Activated CD8-positive, alpha-beta memory T cell treated with anti-CD3 and anti-CD28 coated beads for 1 hour (primary cell): ENCODE measurements at places on chromosomes 6 and 20.

GRCh38 chr20:54565255-54565654 lies 89.9 kb downstream of the DOK5 start:
- no peak for DNase-seq

- no peak for DNase-seq
Measured at GRCh38 chr6:143583542-143584327, 72.2 kb upstream of the FUCA2 start.

GRCh38 chr6:140434761-140435160 lies 1060.3 kb upstream of the CITED2 start:
- DNase-seq = no peak

DNA sequence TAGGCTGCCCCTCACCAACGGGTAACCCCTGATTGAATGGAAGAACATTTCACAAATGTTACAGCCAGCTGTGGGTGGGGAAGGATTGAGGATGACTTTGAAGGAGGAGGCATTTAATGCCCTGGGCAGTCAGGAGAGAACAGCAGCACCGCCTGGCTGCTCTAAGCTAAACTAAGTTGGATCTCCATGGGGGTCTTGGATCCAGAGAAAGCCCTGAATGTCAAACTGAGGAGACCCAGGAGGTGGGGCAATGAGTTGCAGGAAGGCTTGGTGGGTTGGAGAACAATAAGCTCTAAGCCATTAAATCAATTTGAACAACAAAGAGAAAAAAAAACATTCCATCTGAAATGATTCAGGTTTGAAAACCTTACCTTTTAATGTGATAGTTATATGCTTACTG lies 35.4 kb downstream of the TMX4 start:
- no peak for DNase-seq

GRCh38 chr6:153162172-153162571 lies 31.1 kb upstream of the RGS17 start:
- DNase-seq = no peak

DNA sequence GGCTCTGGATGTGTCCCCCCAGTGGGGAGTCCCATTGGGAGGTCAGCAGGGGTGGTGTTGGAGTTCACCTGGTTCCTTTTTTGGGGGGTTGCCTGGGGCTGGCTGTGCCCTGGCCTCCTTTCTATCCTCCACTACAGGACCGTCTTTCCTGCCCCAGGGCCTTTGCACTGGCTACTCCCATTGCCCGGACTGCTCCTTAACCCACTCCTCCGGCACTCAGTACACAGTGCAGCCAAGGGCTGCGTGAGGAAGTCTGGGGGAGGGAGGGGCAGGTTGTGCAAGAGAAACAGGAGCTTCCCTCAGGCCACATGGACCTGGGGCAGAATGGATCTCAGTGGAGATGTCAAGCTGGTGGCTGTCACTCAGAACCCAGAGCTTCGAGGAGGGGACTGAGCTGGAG lies 429.3 kb upstream of the SULF2 start:
- DNase-seq = no peak

DNA sequence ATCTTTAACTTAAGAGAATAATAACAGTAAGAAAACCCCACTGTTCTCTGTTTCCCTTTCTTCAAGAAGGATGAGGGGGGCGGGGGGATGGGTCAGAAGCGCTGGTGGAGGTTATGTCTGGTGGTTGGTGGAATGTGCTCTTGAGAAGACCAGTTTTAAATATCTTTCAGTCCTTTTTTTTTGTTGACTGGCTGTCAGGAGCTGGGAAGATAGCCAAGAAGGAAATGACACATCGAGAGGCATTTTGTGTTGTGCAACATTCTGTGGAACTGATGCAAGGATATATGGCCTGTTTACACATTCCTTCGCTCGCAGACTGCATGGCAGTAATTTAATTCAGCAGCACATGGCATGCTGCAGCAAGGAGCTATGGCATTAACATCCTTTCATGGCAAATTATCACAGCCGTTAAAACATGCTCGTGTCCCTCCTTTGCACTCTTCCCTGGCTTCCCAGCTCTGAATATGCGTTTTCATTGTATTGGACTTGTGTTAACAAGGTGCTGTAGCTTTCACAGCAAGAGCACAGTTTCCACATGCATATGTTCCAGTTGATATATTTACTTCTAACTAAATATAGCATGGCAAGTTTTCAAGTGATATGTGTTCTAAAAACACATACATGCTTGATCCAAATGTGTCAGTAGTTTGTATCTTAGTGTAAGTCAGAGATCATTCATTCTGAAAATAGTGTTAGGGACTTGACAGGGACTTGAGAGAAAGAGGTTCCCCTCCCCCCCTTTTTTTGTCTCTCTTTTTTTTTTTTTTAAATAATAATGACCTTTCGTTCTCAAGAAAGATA lies 68.2 kb upstream of the SUPT3H start:
- DNase-seq = no peak

GRCh38 chr20:11851646-11852045 lies 66.0 kb upstream of the BTBD3 start:
- no peak for DNase-seq

- DNase-seq = no peak
Measured at GRCh38 chr6:124999105-124999764, 37.0 kb downstream of the RNF217 start.

- no peak for DNase-seq
Measured at GRCh38 chr6:70124882-70125545, 177.9 kb downstream of the COL9A1 start.

- no peak for DNase-seq
Measured at GRCh38 chr6:25472306-25472705, 179.7 kb upstream of the SCGN start.

- no peak for DNase-seq
Measured at GRCh38 chr6:109854541-109855308, 123.4 kb upstream of the GPR6 start.

DNA sequence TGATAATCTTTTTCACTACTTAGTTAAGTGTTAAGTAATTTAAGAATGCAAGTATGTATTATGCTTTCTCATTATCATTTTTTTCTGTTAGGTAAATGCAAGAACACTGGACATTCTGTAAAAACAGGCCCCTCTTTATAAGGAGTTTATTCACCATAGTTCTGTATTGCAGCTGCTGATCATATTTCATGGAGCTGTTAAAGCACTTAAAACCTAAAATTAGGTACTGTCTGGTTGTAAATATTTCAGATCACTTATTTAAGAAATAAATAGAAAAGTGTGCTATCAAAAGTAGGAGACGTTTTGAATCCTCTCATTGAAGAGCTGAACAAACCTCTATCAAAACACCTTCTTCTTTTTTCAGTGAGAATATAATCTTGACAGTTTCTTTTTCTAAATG lies 3.9 kb downstream of the EYA4 start:
- DNase-seq = no peak

GRCh38 chr20:1204576-1204975 lies 1.3 kb downstream of the C20orf202 start:
- DNase-seq = no peak

DNA sequence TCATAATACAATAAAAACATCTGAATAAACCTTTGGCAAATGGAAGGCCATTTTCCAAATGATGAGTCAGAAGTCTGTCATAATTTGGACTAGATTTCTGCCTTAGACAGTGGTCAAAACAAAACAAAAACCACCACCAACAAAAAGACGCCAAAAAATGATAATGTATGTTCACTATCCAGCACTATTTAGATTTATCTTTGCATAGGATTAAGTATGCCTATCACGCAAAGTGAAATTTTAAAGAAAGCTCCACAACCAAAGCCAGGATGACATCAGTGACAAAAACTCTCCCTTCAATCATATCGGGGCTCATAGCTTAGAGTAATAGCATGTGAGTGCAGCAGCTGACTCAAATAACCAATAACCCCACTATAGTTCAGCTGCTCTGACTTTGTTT lies 201.9 kb downstream of the MOXD1 start:
- no peak for DNase-seq

DNA sequence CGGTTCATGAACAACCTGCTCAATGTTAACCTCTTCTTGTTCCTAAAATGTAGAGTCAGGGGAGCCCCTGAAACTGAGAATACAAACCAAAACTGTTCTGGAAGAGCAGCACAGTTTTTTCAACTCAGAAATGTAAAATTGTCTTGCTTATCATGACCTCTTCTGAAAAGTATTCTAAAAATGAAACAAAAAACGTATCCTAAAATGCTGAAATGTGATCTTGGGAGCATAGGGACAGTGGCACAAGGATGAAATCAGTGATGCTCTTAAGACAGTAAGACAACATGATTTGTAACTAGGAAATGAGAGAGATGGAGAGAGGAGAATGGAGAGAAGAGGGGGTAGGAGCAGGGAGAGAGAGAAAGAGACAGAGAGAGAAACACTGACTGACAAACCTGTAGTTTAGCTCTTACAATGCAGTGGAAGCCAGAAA lies 27.5 kb downstream of the NCOA7 start:
- DNase-seq = no peak

GRCh38 chr20:36473164-36473563 lies 68.2 kb upstream of the MYL9 start:
- no peak for DNase-seq

DNA sequence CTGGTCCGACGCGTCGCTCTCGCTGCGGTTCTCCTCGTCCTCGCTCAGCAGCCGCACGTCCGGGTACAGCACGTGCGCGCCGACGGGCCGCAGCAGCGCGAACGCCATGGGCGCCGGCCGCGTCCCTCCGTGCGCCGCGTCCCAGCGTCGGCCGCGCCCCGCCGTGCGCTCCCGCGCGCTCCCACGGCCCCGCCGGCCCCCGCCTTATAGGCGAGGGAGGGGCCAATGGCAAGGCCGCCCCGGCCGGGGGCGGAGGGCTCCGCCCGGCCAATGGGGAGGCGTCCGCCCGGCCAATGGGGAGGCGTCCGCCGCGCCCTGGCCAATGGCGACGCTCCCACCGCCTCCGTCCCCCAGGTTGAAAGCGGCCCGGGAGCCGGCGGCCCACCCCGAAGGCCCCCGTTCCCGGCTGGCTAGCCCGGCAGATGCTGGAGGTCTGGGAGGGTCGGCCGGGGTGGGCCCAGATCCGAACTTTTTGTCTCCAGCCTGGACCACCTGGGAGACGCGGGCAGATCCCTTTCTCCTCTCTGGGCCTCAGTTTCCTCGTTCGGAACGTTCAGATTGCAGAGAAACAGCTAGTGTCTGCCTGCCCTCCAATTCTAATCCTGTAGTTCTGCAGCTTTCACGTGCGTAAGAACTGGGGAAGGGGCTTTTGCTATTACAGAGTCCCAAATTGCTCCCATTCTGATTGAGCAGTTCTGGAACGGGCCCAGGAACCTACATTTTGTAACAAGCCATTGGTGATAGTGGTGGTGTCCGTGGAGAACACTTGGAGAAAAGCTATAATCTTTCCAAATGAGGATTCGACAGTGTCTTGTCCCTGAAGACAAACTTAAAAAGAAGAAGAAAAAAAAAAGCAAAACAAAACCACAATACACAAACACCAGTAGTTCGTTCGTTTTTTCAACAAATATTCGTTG lies at the start of gene TCF15:
TSS of gene TCF15 (minus strand) at position 180 of the 917 bp plus-strand sequence. CDS start at position 108, 72 bp downstream.
- no peak for DNase-seq

DNA sequence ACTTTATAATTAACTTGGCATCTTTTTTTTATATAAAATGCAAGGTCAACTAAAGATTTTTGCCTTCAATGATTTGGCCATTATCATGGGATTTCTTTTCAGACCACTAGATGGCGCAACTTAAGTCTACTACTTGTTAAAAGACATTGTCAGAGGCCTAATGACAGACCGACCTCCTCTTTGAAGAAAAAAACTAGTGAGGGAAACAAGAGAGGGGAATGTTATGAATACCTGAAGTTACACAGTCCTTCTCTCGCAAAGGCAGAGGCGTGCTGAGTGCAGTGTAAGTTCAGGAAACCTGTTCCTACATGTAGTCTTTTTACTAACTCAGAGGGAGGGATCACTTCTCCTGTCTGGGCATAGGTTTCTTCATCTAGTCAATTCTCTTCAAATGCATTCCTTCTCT lies 9.3 kb downstream of the TRAPPC3L start:
- no peak for DNase-seq

GRCh38 chr6:47016261-47016660 lies 25.9 kb downstream of the ADGRF1 start:
- no peak for DNase-seq

GRCh38 chr20:25136643-25137559 lies 55.0 kb upstream of the VSX1 start:
- DNase-seq = no peak

DNA sequence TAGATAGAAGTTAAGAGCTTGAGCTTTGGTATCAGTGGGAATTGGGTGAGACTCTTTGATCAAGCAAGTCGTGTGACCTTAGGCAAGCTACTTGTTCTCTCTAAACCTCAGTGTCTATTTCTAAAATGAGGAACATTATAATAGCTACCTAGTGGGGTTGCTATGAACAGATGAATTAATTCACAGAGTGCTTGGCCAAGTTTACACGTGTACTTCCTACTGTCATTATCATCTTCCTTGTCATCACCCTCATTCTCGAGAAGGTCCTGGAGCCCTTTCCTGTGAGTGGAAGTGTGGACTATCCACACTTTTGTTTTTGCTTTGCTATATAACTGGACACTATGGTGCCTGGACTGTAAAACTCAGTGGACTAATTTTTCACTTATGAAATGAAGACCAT lies 64.0 kb downstream of the BCKDHB start:
- DNase-seq = no peak

GRCh38 chr6:114276783-114277182 lies 66.0 kb downstream of the HS3ST5 start:
- no peak for DNase-seq

DNA sequence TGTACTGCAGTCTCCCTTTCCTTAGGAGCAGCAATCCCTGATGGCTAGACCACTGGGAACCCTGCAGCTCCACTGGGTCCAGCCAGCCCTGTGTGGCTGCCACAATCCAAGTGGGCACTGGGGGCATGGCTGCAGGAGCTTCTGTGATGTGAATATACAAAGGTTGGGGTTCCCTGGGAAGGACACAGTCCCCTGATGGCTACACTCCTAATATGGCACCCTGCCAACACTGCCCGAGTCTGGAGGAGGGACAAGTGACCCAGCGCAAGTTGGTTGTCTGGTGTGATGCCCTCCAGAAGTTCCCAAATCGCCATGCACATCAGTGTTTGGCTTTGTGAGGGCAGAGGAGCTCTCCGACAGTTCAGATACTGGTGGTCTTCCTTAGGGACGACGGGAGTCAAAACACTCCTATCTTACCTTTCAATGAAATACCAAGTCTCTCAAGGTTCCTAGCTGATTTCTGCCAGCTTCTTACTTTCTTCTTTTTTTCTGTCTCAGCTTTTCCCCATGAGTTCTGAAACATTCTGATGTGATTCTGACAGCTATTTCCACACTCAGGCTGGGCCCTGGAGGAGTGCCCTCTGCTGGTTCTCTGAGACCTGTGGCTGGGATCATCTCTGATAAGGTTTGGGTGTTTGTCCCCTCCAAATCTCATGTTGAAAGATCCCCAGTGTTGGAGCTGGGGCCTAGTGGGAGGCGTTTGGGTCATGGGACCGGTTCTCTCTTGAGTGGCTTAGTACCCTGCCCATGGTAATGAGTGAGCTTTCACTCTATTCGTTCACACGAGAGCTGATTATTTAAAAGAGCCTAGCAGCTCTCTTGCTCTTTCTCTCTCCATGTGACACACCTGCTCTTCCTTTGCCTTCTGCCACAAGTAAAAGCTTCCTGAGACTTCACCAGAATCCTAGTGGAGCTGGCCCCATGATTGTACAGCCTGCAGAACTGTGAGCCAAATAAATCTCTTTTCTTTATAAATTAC lies 15.5 kb upstream of the ZFP57 start:
- DNase-seq = no peak

GRCh38 chr20:56925082-56925830 lies 296.1 kb downstream of the TFAP2C start:
- DNase-seq = no peak
